ENCODE measurements at places on chromosomes 5 and 9.

- DNase-seq = peak; percentile 52
Observed at GRCh38 chr5:136082390-136083193, 50.1 kb upstream of the SMAD5 start.

DNA sequence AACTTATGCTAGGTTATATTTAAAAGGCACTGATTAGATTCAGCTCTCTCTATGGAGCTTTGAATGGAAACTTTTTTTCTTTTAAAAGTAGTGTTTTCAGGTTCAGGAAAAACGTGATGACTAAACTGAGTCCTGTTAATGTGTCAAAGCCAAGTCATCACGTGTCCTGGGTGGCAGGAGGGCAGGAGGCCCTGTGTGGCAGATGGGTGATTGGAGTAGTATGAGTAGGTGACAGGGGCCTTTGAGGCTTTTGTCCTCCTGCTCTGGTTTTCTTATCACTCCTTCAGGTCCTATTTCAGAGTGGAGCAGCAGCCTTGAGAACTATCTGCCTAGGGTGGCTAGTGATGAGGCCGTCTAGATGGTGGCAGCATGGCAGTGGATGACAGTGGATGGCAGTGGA, 17.7 kb upstream of the CARTPT start:
- no peak for DNase-seq

- no peak for DNase-seq
Observed at GRCh38 chr5:5218396-5218795, 78.3 kb downstream of the ADAMTS16 start.

GRCh38 chr9:121225240-121225639, 23.6 kb upstream of the RAB14 start:
- no peak for DNase-seq

GRCh38 chr9:130892477-130893304, 3.9 kb downstream of the QRFP start:
- DNase-seq = no peak

DNA sequence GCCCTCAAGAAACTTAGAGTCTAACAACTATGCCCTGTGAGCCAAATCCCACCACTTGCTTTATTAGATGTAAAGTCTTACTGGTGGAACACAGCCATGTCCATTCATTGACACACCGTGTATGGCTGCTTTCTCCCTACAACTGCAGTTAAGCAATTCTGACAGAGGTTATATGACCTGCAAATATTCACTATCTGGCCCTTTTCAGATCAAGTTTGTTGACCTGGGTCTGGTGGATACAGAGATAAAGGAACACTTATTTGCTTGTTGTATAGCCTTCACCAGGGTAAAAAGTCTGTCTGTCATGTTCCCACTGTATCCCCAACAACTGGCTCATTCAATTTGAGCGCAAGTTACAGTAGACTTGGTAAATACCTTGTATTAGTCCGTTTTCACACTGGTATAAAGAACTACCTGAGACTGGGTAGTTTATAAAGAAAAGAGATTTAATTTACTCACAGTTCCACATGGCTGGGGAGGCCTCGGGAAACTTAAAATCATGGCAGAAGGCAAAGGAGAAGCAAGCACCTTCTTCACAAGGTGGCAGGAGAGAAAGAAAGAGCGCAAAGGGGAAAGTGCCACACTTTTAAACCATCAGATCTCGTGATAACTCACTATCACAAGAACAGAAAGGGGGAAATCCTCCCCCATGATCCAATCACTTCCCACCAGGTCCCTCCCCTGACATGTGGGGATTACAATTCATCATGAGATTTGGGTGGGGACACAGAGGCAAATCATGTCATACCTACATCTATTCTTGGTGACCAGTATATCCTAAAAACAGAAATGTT, 27.9 kb downstream of the DEPDC1B start:
- DNase-seq = no peak

DNA sequence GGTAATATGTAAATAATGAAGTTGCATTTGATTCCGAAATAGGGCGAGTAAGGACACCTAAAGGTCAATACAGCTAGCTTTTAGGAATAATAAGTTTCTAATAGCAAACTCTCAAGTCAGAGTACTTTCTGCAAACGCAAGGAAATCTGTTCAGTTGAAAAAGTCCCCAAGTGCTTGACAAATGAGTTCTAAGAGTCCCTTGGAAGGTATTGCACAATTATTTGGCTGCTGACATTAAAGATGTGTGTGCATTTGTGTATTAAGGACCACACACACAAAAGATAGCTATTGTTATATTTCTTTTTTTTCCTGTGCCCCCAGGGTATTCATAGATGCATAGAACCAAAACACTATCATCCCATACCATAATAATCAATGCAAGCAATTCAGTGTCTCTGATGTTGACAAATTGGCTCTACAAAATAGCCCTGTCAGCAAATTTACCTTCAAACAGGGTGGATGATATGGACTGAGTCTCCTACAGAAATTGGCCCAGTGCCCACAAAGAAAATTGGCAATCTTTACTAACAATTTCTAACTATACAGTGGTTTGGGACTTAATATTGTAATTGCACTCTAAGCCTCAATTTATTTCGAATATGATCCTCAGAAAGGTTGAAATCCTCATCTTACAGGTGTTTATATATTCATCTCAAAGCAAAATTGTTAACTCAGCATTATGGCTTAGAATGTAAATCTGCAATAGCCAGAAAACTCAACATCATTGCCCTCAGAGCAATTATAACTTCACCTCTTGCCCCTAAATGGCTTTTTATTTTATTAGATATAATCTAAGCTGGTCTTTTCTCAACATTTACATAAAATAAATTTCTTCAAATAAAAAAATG, 827.2 kb downstream of the MAT2B start:
- DNase-seq = no peak

GRCh38 chr9:16817002-16817401, 53.5 kb downstream of the BNC2 start:
- no peak for DNase-seq

DNA sequence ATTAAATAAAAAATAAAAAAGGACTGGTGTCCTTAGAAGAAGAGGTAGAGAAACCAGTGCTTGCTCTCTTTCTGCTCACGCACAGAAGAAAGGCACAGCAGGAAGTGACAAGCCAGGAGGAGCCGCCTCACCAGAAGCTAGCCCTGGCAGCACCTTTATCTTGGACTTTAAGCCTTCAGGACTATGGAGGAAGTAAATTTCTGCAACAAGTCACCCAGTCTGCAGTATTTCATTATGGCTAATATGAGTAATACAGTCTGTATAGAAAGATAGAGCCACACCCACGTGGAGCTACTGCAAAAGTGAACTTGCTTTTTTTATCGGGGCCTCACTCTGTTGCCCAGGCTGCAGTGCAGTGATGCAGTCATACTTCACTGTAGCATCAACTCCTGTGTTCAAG, 68.4 kb downstream of the PDZD2 start:
- no peak for DNase-seq

DNA sequence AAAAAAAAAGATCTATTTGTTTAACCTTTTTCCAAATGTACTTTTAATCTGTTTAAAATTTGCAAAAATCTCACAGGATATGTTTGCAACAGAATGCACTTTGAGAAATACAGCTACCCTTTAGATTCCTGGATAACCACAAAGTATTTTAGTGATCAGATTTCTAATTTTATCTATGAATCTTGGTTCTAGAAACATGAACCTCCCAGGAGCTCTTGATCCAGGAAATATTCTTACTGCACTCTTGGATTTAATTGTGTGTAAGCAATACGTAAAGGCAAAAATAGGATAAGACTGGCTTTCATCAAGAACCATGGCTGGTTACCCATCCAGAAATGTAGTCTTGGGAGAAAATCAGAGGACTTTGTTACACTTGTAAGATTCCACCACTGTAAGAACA, 1581.8 kb upstream of the WWC1 start:
- DNase-seq = no peak

DNA sequence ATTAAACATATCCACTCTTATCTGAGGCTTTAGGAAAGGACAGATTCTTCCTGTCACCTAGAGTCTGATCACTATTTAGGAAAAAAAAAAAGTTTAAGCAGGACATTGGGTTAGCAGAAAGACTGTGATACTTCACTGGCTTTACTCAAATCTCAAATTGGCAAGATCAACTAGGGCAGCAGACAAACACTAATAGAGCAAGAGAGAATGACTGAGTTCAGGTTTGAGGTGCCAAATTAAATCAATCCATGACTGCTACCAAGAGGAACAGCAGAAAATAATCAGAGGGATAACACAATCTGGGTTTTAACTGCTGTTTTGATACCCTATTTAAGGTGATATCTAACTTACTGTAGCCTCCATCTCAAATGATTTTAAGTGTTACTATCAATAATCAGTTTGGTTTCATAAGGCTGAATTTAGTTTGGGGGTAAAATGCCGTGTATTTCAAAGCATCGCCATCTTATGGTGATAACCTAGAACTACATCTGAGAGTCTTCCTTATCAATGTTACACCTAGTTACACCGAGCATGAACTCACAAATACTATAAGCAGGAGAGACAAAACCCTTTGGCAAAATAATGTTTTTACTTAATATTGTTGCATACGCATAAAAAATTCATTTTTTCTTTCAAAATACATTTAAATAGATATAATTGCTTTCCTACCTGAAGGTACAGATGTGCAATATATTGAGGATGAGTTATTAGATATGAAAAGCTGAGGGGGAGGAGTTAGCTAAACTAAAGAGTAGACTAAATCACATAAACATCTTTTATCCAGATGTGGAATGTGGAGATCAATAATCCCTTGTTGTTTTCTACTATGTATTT, 286.4 kb upstream of the CDH12 start:
- no peak for DNase-seq

- DNase-seq = no peak
Observed at GRCh38 chr5:64384765-64385164, 121.0 kb upstream of the RGS7BP start.

DNA sequence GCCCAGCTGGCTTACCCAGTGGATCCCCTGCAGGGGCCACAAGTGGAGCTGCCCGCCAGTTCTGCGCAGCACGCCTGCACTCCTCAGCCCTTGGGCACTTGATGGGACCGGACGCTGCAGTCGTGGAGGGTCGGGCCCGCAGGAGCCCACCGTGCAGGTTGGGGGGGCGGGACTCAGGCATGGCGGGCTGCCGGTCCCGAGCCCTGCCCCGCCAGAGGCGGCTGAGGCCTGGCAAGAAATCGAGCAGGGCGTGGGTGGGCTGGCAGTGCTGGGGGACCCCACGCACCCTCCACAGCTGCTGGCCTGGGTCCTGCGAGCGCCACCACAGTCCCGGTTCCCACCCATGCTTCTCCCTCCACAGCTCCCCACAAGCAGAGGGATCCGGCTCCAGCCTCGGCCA, 19.2 kb upstream of the BTNL3 start:
- DNase-seq = no peak

GRCh38 chr9:131312822-131313770, 23.6 kb downstream of the PLPP7 start:
- no peak for DNase-seq

- DNase-seq = no peak
Observed at GRCh38 chr5:140292212-140293036, 10.5 kb downstream of the PFDN1 start.

- DNase-seq = no peak
Observed at GRCh38 chr9:114093031-114093471, 6.0 kb downstream of the KIF12 start.

- no peak for DNase-seq
Observed at GRCh38 chr5:139633295-139634027, 14.7 kb upstream of the CXXC5 start.

DNA sequence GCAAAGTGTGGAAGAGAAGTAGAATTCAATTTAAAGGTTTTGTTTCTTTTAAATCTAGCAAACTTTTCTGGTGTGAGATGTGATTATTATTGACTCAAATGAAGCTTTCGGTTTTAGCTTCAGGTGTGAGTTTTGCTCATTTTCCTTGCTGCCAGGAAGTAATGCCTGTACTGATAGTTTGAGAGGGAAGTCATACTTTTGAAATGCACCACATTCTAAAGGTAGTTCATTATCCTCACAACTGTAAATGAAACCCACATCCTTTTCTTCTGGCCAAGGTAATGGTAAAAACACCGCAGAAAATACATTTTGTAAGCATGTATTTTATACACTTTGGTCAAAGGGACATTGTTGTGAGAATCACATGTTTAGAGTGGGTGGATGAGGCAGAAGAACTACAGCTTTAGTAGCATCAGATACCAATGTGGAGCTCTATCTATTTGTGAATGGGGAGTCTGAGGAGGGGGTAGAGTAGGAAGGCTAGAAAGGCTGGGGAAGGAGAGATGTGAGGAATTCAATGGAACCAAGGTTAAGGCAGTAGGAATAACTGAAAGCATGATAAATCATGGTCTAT, 167.0 kb upstream of the CDKN2B start:
- no peak for DNase-seq

GRCh38 chr9:117178596-117179375, 236.1 kb downstream of the ASTN2 start:
- DNase-seq = no peak

- DNase-seq = no peak
Observed at GRCh38 chr5:88858392-88858791, 24.6 kb downstream of the MEF2C start.

All from left renal cortex interstitium (tissue), 4 donors.